ENCODE measurements at places on chromosomes 11 and 22.

DNA sequence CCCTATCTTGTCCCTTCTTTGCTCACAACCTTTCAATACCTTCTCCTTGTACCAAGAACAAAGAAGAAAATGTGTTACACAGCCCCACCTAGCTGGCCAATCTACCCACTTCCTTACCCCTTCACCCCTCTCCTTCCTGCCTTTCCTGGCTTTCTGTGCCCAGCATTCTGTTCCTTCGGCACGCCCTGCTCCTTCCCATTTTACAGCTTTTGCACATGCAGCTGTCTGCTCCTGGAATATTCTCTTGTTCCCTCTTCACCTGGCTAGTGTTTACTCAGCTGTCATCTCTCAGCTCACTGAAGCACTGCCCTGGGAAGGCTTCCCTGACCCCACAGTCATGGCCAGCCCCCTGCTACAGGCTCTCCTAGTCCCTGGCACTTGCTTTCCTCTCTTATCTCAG, 30.7 kb downstream of the SERPINH1 start:
- no peak for DNase-seq

- DNase-seq, result no peak
These were observed 7.0 kb downstream of the LMF2 start for GRCh38 chr22:50500452-50500851.

- DNase-seq, result peak; percentile 29
These were observed 25.2 kb downstream of the FLRT1 start for GRCh38 chr11:64060861-64061444.

DNA sequence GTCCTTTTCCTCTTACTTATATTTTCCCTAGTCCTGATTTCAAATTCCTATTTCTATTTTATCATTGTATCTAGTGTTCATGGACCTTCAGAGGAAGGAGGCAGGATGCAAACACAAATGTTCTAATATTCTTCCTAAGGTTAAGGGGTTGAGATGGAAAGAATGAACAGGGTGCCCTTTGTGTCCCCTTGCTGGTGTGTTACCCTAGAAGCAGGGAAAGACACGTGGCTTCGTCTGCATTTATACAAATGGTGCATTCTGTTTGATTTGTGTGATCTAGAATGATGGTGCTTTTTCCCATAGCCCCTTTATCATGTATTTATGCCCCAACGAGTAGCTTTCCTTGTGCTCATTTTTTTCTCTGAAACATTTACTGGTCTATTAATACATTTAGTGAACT, 76.2 kb downstream of the PLEKHA7 start:
- no peak for DNase-seq

DNA sequence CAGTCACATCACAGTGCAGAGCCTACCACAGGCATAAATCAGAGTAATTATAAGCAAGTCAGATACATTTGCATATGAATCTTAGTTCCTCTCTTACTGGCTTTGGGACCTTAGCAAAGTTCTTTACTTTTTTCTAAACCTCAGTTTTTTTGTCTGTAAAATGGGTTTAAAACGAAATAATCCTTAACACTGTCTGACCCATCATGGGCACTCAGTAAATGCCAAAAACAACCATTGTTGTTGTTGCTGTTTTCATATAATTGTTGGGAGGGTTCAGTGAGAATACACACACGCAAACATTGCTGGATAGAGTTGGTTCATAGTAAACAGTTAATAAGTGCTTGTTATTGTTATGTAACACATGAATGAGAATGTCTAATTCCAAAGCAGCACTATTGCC, 184.9 kb downstream of the BLID start:
- DNase-seq, result no peak

DNA sequence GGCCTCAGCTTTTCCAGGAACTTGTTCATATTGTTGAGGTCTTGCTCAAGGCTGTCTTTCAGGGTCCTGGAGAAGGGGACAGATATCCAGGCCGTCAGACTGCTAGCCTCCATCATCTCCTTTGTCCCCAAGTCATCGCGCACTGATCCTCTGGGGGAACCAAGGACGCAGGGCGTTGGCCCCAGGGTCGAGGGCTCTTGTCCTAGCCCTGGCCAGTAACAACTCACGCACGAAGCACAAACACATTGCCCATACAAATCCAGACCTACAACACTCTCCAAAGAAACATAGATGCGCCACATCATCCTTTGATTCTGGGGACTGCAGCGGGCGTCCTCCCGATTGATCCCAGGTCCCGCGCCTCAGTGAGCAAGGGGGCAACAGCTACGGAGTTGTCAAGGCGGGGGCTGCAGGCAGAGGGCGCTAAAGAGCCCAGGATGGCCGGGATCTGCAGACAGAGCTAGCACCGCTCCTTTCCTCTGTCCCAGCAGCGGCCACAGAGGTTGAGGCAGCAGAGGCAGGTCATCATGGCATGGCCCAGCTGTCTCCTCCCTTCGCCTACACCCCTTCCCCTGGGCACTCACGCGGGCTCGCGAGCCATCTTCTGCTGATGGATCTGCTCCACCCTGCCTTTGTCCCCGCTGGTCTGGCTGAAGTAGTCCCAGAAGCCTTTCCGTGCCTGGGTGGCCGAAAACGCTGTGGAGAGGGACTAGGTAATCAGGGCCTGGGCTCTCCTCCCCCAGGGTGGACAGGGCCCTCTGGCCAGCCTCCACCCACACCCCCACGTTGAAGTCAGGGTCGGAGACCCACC, 472 bp downstream of the APOA5 start:
- DNase-seq, result peak; percentile 63

GRCh38 chr22:49776891-49777290, 50.8 kb downstream of the BRD1 start:
- DNase-seq, result no peak

GRCh38 chr11:35419184-35419829, at the start of gene SLC1A2:
TSS of gene SLC1A2 (minus strand) at chr11:35419558. CDS start at chr11:35418966, 592 bp downstream.
- DNase-seq, result no peak

- no peak for DNase-seq
These were observed 21.8 kb downstream of the OR5AN1 start for GRCh38 chr11:59380263-59381059.

- DNase-seq, result no peak
These were observed 44.1 kb downstream of the MYH9 start for GRCh38 chr22:36343720-36344105.

GRCh38 chr11:130051082-130051481, 18.6 kb upstream of the APLP2 start:
- no peak for DNase-seq

DNA sequence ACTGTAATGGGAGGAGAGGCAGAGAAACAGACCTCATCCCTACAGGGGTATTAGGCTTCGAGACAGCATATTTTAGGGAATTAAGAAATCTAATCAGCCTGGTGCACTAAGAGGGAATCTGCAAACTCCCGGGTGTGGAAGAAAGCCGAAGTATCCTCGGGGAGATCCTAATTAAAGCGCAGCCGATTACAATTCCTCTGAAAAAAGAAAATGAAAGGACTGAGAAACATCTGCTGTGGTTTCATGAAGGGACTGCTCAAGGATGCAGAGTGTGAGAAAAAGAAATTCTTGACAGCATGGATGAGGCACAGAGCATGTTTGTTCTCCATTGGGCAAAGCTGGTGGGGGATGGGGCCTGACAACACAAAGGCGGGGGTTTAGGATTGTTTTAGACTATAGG, 290.0 kb upstream of the LARGE1 start:
- no peak for DNase-seq

DNA sequence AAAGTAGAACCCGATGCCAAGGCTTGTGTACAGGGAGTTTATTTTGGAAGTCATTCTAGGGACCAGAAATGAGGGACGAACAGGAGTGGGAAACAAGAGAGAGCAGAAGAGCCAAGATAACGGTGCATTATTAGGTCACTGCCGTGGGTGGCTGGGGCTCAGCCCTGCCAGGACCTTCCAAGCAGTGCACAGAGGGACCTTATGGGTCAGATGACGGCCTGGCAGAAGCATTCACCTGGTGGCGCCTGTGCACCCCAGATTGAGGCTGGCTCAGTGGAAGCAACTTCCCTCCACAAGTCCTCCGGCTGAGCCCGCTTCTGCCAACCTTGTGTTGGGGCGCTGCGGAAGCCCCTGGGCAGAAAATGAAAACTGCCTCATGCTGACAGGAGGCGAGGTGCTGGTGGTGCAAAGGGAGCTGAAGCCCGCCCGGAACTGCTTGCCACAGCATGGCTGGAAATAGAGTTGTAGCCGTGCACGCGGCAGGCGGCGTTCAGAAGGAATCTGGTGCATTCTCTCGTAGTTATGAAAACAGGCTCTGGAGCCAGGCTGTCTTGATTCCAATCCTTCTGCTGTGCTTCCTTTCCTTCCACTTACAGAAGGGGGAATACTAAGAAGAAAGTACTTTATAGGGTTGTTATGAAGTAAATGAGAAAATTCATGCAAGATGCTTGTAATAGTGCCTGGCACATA, 22.2 kb upstream of the TP53I11 start:
- DNase-seq, result no peak

DNA sequence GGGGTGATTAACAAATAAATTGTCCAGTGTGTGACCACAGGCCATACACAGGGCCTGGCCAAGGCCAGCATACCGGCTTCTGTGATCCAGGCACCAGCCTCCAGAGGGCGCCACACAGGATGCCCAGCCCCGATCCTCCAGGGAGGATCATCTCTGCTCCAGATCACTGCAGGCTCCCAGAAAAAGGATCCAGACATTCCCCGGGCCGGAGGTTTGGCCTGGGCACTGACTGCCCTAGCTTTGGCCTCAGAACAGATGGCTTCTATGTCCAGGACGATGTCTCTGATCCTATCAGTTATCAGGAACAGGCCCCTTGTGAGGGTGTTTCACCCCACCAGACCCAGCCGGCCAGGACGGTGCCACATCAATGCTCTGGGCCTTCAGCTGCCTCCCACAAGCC, 74.5 kb upstream of the LMO1 start:
- no peak for DNase-seq

GRCh38 chr11:74950374-74950969, 1.4 kb downstream of the SPCS2 start:
- DNase-seq, result no peak

- no peak for DNase-seq
These were observed 145.0 kb upstream of the GRK3 start for GRCh38 chr22:25419247-25420113.

DNA sequence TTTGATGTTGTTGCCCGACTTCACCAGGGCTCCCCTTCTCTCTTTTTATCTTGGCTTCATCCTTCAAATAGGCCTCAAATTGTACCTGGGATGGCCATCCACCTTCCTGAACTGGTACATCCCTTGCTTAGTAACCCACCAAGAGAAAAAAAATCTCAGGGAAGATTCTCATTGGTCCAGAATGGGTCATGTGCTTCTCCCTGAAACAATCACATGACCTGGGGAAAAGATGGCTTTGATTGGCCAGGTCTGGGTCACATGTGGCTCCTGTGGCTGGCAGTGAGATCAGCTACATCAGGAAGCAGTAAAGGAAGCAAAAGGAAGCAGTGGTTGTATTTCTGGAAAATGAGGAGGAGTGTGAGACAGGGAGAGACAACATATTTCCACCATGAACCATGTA, 540.2 kb downstream of the MIAT start:
- no peak for DNase-seq
